ENCODE measurements at places on chromosomes 16 and 17. TPM values are rescaled to one million over a fixed set of nuclear protein-coding genes. Genes with fewer than 3 reads are reported as not detected.

ZNF624 gene
- total RNA-seq: 3.9 TPM

DNA sequence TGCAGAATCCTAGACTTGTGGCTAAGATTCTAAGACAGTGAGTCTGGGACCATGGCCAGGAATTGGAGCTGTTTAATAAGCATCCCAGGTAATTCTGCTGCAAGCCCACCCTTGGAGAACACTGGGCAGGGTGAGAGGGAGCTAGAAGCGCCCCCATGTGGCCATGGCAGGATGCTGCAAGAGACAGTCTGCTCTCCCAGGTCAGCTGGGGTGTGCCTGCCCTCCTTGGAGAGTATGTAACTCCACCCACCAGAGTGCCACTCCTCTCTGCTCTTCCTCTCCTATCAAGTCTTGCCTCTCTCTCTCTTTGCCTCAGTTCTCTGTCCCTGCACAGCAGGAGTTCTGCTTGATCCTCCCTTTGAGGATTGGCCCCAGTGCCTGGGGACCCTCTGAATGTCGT lies 14.9 kb downstream of the RCVRN start:
- no peak overlapping the region for H3K4me3 ChIP-seq
- H3K27ac ChIP-seq: no peak overlapping the region
- no peaks in the 10 kb centered on the region for H3K4me1 ChIP-seq
- DNase-seq: peak; percentile 8
- peaks cover 5% of the 10 kb centered on the region for H3K27me3 ChIP-seq

DNA sequence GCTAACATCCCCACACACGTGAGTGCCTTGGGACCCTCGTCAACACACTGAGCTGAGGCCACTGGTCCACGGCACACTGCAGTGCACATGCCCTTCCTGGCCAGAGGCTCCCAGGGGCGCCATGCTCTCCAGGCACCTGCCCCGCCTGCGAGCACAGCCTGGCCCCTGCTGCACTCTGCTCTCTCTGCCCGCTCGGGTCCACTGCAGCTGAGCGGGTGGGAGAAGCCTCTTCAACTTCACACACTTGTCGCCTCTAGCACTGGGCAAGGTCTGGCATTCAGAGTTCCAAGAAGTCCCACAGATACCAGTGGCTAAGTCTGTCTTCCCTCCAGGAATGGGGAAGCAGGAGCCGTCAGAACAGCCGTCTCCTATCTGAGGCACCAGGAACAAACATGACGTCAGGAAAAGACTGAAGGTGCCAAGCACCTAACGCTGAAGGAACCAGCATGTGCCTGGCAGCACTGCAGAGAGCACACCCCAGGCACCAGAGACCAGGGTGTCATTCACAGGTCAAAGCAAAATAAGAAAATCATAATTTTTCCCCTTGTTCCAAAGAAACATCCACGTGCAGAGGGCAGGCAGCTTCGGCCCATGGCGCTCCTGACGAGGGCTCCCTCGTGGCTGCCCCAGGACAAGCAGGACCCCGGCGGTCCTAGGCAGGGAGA lies 82.9 kb downstream of the ZNF778 start:
- DNase-seq: no peak
- H3K27me3 ChIP-seq: no peaks in the 10 kb centered on the region
- peaks cover 27% of the 10 kb centered on the region for H3K36me3 ChIP-seq
- H3K4me1 ChIP-seq: peaks cover 39% of the 10 kb centered on the region

KRTAP3-2 gene
- total RNA-seq: not detected

TPSG1 gene
- not detected for total RNA-seq

- no peak overlapping the region for H3K27ac ChIP-seq
- no peak for DNase-seq
- no peaks in the 10 kb centered on the region for H3K36me3 ChIP-seq
- H3K27me3 ChIP-seq: peaks cover 49% of the 10 kb centered on the region
- peaks cover 3% of the 10 kb centered on the region for H3K4me1 ChIP-seq
Observed at GRCh38 chr17:47875011-47875985, 20.7 kb upstream of the SP2 start.

DNA sequence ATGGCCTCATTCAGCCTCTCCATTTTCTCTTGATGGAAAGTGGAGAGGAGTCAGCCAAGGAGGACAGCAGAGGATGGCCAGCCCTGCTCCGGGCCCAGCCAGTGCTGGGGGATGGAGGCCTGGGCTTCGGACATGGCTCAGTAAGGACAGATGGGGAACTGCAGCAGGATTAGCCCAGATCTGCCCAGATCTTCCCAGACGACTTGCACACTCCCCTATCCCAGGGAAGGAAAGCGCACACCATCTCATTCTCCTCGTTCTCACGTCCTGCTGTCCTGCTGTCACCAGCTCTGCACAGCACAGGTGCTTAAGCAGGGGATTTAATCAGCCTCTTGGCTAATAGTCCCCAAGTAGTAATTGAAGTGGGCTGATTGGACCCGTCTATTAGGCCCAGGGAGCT lies 100.2 kb upstream of the SDK2 start:
- no peaks in the 10 kb centered on the region for H3K36me3 ChIP-seq
- no peaks in the 10 kb centered on the region for H3K27me3 ChIP-seq
- H3K4me1 ChIP-seq: no peaks in the 10 kb centered on the region
- no peak overlapping the region for H3K27ac ChIP-seq

- no peaks in the 10 kb centered on the region for H3K36me3 ChIP-seq
- peaks cover 3% of the 10 kb centered on the region for H3K27me3 ChIP-seq
- H3K4me3 ChIP-seq: no peak overlapping the region
Observed at GRCh38 chr17:10306585-10306984, 66.2 kb downstream of the MYH13 start.

DNA sequence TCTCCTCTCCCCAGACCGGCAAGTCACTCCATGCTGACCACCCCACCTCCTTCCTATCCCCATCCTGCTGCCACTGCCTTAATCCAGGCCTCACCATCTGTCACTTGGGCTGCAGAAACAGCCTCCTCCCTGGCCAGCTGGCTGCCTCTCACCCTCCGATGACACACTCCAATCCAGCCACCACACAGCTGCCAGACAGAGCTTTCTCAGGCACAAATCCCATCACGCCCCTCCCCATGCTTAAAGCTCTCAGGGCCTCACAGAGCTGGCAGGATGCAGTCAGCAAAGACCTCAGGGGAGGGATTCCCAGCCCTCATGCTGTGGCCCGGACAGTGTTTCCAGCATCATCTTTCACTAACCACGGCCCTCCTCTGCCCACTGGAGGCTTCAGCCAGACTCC lies 13.7 kb downstream of the CAMKK1 start:
- no peak for DNase-seq
- no peaks in the 10 kb centered on the region for H3K4me1 ChIP-seq
- H3K36me3 ChIP-seq: peaks cover 1% of the 10 kb centered on the region
- no peaks in the 10 kb centered on the region for H3K27me3 ChIP-seq
- no peak overlapping the region for H3K27ac ChIP-seq

DNA sequence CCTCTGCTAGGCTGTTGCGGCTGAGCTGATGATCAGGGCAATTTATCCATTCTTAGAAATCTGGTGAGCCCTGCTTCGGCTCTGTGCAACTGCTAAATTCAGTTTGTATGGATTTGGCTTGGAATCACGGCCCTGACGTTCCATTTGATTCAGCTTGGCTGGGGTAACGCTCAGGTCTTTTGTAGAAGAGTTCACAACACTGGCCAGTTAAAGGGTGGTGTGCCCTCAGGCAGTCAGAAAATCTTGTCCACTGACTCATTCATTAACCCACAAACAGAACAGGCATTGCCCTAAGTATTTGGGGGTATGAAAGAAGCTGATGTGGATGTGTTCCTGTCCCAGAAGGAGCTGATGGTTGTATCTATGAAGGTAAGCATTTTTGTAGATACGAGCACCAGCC lies 53.9 kb downstream of the GNAO1 start:
- no peaks in the 10 kb centered on the region for H3K36me3 ChIP-seq
- peaks cover 4% of the 10 kb centered on the region for H3K4me1 ChIP-seq
- DNase-seq: no peak
- no peak overlapping the region for H3K27ac ChIP-seq
- H3K4me3 ChIP-seq: no peak overlapping the region

DNA sequence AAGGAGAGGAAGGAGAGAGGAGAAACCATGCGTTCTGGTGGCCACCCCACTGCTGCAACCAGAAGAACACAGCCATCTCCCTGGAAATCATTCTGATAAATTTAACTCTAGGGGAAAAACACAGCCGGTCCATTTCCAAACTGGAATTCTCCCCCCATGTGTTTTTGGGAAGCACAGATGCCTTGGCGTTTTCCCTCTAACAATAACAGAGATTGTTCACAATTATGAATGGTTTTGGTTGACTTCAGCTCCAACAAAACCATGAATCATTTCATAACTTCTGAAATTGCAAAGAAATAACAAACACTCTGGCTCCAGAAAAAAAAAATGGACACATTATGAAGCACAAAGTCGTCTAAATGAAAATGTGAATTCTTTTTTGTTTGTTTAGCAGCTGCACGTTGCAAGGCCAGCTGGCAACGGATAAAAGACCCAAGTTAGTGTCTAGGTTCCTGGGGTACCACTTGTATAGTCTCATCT lies 46.2 kb downstream of the GNAO1 start:
- no peak overlapping the region for H3K27ac ChIP-seq
- H3K4me3 ChIP-seq: no peak overlapping the region
- H3K4me1 ChIP-seq: no peaks in the 10 kb centered on the region
- H3K36me3 ChIP-seq: no peaks in the 10 kb centered on the region
- no peak for DNase-seq

SDR42E2 gene
- total RNA-seq: not detected

KREMEN2 gene
- not detected for total RNA-seq

KRT25 gene
- total RNA-seq: not detected

Data from activated naive CD8-positive, alpha-beta T cell treated with anti-CD3 and anti-CD28 coated beads for 36 hours (primary cell).